NCI-H526 treated with DMSO at 0.1 percent for 48 hours (cell line): ENCODE measurements at places on chromosomes 2 and 18.

DNA sequence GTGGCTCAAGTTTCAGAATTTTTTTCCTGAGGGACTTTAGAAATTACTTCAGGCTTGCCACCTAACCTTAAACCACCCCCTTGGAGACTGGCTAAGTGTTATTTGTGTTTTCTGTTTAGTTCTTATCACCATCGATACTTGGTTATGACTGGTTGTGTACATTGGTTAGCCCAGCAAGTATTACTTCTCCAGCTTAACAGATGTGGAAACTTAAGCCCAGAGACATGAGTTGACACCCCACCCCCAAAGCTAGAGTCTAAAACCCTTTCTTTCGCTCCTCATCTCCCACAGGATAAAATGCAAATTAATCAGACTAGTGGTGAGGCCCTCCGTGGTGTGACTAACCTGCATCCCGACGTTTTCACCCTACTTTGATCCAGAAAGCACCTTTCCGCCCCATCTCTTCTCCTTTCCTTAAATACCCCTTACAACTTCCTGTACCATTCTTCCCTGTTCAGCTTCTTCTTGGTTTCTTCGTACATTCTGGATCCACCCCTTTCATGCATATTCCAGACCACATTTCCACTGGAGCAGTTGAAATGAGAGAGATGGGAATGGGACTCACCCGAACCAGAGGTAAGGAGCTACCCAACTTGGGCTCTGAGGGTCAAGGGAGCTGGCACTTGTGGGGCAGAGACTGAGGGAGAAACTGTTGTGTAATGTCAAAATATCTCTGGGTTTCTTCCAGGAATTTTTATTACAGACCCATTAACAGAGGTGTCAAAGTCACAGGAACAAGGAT lies 819 bp upstream of the MAP3K2 start:
- DNase-seq = no peak

DNA sequence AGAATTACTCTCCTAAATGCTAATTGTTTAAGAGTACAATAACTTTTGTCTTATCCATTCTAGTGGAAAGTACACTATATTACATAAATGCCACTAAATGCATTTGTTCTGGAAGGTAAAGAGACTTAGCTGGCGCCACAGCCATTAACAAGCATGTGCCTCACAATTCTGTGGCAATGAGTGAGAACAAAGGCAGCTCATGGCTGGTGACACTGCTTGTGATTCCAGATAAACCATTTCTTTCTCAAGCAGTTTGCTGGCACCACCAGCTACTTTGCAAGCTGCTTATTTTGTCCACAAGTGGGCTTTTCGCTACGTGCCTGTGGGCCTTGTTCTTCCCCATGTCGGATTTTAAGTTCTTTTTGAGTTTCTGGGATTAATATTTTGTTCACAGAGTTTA lies 147.6 kb upstream of the SMAD7 start:
- no peak for DNase-seq

- no peak for DNase-seq
Measured at GRCh38 chr18:58606236-58606635, 22.7 kb downstream of the ALPK2 start.

GRCh38 chr2:239197146-239197545 lies 203.7 kb downstream of the HDAC4 start:
- no peak for DNase-seq

DNA sequence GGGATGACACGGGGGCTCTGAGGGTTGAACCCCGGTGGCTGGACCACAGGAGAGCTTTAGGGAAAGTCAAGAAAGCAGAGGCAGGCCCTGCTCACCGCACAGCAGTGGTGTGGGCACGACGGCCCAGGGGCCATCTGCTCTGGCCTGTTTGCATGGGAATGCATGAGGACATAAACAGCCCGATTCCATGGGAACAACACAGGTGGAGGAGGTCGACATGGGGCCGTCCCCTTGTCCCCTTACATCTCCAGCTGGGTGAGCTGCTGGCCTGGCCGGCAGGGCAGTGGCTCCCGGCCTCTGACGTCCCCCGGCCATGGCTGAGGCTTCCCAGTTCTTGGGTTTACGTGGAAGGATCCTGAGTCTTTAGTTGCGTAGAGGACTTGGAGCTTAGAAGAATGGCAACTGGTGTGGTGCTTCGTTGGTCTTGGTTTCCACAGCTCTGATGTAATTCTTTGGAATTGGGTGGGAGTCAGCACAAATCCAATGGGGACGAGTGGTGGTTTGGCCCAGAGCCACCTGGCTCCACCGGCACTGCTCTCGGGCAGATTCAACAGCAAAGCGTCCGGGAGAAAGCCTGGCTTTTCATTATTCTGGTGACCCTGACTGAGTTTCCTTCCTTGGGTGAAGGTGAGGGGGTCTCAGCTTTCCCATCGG lies 98.3 kb upstream of the HDAC4 start:
- DNase-seq = no peak

- DNase-seq = no peak
Measured at GRCh38 chr2:120547662-120548061, 188.0 kb upstream of the GLI2 start.

GRCh38 chr2:58497168-58497567 lies 256.0 kb upstream of the FANCL start:
- DNase-seq = no peak

- DNase-seq = peak; percentile 5
Measured at GRCh38 chr2:154696810-154697417, 1.6 kb upstream of the KCNJ3 start.

DNA sequence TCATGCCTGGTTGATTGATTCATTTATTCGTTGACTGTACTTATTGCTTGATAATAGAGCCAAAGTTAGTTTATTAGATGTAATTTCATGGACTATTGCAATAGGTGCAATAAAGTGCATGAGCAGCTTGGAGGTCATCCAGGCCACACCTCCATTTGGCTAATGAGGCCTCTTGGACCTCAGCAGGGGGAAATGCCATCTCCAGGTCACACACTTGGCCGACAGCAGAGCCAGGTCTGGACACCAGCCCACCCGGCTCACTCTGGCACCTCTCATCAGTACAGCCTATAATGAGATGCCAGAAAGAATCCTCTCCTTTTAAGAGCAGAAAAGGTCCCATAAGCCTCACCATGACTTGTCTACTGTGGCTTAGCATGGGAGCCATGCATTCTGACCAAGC lies 71.2 kb upstream of the AFF3 start:
- DNase-seq = no peak

- no peak for DNase-seq
Measured at GRCh38 chr2:158125756-158126498, 24.3 kb downstream of the UPP2 start.
